WTC11 (cell line): ENCODE measurements at places on chromosomes 1 and 21. TPM values are rescaled to one million over a fixed set of nuclear protein-coding genes. Genes with fewer than 3 reads are reported as not detected.
A peak's percentile ranks its signal among the peaks of the same experiment; 100 is the strongest.

Gene ITLN1
- not detected in 3 replicates for total RNA-seq

Gene MANEAL
- total RNA-seq, result 4.2 to 6.4 TPM (median 5.9 TPM) in 3 replicates

DNA sequence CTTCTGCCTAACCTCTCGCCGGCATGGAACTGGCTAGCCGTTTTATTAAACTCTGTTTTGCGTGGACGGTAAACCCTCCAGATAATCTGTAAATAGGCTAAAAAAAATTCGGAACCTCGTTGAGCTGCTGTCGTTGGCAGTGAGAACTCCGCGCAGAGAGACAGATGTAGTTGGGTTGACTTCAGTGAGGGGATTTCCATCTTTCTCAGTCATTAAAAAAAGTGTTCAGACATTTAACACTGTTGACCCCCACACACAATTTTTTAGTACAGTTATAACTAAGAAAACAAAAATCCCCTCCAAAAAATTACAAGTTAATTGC, 464 bp downstream of the PARK7 start:
- no peak for DNase-seq

DNA sequence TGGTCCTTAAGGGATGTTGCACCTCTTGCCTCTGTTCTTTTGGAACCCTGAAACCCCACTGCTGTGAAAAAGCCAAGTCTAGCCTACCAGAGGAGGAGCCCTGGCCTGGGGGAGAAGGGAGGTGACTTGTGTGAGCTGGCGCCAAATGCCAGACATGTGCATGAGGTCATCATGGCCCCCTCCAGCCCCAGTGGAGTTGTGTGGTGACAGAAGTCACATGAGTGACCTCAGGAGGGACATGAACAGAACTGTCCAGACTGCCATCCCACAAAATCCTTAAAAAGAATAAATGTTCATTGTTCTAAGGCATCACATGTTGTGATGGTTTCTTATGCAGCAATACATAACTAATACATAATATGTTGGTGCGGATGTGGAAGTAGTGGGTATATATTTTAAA, 10.8 kb downstream of the HHAT start:
- DNase-seq, result no peak

DNA sequence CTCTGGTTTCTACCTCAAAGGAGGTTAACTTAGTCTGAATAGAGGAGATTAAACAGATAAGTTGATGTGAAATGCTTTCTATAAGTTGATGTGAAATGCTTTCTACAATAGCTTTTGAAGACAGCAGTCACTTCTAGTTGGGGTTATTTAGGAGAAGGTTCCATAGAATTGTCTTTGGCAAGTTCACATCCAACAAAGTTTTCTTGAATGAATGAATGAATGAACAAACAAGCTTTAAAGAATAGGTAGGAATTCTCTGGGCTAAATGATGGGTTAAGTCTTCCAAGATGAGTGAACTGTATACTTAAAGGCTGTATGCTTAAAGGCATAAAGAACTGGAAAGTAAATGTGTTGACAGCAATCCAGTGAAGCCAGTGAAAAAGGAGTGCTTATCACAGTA, 1.9 kb downstream of the CDC73 start:
- no peak for DNase-seq

DNA sequence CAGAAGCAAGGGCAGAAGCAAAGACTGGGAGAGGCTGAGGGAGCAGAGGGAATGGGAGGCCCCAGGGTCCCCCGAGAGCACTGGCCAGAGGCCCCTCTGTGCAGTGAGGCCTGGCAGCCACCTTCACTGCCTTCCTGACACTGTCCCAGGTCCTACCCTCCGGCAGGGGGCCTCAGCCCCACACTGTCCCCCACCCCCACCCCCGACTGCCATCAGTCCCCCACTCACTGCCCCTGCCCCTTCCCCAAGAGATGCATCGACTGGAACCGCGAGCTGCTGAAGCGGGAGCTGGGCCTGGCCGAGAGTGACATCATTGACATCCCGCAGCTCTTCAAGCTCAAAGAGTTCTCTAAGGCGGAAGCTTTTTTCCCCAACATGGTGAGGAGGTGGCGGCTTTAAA, 13.0 kb upstream of the PADI6 start:
- no peak for DNase-seq

DNA sequence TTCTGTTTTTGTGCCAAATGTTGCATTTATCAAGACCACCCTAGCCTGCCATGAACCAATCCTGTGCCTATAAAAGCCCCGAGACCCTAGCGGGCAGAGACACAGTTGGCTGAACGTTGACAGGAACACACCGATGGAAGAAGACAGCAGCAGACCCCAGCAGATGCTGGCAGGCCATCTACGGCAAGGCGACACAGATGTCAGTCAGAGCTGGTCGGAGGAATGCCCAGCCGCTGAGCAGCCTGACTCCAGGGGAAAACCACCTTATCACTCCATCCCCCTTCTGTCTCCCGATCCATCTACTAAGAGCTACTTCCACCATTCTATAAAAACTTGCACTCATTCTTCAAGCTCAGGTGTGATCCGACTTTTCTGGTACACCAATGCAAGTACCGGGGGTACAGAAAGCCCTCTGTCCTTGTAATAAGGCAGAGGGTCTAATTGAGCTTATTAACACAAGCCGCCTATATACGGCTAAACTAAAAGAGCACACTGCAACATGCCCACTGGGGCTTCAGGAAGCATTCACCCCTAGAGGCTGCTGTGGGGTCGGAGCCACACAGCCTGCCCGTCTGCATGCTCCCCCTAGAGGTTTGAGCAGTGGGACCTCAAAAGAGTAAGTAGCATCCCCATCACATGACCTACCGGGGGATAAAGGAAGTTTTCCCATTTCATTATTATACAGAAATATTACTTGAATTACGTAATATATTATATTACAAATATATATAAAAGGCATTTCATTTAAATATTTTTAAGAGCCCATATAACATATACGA, 1156.3 kb upstream of the B3GALT2 start:
- DNase-seq, result peak; percentile 71

- peak; percentile 93 for DNase-seq
These were observed 52.4 kb downstream of the CHD5 start for GRCh38 chr1:6127587-6128163.

Gene S100A9
- total RNA-seq, result 0.33 to 0.37 TPM in 2 of 3 replicates, not detected in the other

Gene OR2L8
- total RNA-seq, result not detected in 3 replicates
